ENCODE measurements at places on chromosomes 5 and 9. TPM values are rescaled to one million over a fixed set of nuclear protein-coding genes. Genes with fewer than 3 reads are reported as not detected.

The ZNF879 gene
- total RNA-seq, result 5.2 TPM

The LCN1 gene
- total RNA-seq, result not detected

The LCN15 gene
- not detected for total RNA-seq

The AGXT2 gene
- total RNA-seq, result not detected

The PCDHA9 gene
- 0.68 TPM for total RNA-seq

- H3K4me3 ChIP-seq, result no peak overlapping the region
- DNase-seq, result no peak
- no peaks in the 10 kb centered on the region for H3K36me3 ChIP-seq
- H3K27me3 ChIP-seq, result no peaks in the 10 kb centered on the region
- H3K27ac ChIP-seq, result no peak overlapping the region
- no peaks in the 10 kb centered on the region for H3K4me1 ChIP-seq
Observed at GRCh38 chr9:97438666-97439065, 26.8 kb downstream of the TDRD7 start.

Measured in lung (tissue), 17 donors.